Tibial nerve (tissue), 4 donors: ENCODE measurements at places on chromosomes 12 and 14. TPM values are rescaled to one million over a fixed set of nuclear protein-coding genes. Genes with fewer than 3 reads are reported as not detected.

The CD163 gene
- total RNA-seq = 455 TPM

DNA sequence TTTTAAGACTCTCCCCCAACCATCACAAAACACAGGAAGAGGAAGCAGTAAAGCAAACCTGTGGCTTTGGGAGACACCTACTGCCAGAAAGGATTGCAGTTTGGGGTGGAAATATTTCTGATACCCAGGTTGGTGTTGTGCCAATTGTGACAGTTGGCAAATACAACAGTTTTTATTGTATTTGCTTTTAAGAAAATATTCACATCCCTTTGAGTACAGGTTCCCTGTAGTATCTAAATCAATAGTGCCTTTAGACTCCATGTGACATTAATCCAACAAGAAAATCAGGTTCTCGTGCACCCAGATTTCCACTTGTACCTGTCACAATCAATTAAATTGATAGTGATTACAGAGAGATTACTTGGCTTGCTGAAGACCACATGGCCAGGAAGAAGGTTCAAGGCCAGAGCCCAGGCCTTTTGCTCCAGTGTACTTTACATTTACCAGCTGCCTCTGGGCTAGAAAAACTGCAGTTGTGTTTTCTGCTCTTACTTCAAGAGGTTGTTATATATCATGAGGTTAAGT, 361.2 kb downstream of the ATP23 start:
- DNase-seq = no peak

DNA sequence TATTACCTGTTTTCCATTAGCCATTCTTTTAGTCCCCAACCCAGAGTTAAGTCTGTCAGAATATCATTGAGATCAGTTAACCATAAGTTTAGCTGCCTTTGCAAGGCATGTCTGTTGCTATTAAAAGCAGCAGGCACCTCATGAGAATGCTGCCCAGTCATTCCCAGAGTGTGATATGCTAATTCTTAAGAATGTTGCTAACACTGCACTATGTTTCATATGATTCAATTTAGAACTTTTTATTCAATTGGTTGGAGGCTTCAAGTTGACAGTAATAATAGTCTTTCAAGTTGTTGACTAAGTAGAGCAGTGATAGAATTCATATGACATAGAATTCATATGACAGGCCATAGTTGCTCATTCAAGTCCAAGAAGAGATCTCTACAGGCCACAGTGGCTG, 292.3 kb downstream of the FUT8 start:
- no peak for DNase-seq

DNA sequence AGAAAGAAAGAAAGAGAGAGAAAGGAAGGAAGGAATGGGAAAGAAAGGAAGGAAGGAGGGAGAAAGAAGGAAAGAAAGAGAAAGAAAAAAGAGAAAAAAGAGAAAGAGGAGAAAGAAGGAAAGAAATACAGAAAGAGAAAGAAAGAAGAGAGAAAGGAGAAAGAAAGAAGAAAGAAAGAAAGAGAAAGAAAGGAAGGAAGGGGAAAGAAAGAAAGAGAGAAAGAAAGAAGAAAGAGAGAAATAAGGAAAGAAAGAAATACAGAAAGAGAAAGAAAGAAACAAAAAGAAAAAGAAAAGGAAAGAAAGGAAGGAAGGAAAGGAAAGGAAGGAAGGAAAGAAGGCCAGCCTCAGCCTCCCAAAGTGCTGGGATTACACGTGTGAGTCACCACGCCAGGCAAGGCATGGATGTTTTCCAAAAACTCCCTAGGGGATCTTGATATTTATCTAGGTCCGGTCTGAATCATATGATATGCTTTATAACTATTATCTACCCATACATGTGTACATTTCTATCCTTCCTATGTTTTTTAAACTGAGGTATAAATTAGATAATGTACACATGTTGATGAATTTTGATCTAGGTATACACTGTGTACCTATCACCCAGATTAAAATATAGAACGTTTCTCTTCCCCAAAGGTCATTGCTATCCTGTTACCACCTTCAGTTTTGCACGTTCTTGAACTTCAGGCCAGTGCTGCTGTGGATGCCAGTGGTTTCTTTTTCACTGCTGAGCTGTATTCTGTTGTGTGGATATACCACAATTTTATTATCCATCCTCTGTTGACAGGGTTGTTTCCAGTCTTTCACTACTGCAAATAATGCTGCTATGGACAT, 177.9 kb downstream of the RBM19 start:
- DNase-seq = no peak

- no peak for DNase-seq
Observed at GRCh38 chr14:80403036-80403435, 191.7 kb upstream of the DIO2 start.

- no peak for DNase-seq
Observed at GRCh38 chr12:81492131-81492720, 266.9 kb downstream of the PPFIA2 start.

GRCh38 chr12:27185234-27186021, 58.7 kb upstream of the STK38L start:
- no peak for DNase-seq

DNA sequence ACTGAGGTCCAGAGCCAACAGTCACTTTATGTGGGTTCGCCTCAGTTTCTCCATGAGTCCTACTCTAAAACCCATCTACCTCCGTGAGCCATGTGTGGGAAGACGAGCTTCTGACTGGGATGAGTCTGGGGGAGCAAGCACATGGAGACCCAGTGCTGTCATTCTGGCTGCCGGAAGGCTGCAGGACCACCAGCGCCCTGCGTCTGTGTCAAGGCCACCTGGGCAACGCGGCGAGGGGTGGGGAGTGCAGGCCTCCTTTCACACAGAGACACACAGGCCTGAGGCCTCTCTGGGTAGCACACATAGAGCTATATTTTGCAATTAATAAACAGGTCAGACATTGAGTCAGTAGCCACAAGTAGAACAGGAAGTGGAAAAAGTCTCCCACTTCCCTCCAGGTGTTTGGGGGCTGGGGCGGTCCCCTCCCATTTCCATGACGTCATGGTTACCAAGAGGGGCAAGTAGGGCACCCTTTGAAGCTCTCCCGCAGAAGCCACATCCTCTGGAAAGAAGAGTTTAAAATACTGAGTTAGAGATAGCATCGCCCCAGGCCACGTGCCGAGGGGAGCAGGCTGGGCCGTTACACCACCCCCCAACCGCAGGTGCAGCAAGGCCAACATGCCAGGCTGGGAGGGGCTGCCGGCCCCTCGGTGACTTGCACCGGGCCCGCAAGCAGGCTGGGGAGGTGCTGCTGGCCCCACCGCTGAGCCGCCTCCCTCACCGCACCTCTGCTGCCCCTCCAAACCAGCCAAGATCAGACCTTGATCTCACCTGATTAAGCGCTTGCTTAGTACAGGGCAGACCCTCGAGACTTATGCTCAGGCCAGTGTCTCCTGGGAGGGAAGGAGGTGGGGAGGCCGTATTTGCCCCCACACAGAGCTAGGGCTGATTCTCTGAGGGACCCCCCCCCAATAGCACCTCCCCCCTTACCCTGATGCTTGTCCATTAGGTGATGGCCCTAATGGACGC, 32.7 kb downstream of the DAD1 start:
- DNase-seq = no peak
